Stimulated activated naive CD4-positive, alpha-beta T cell (primary cell): ENCODE measurements at places on chromosomes 11 and 22.

- DNase-seq = no peak
These were observed 8.8 kb upstream of the PDGFB start for GRCh38 chr22:39253435-39254070.

- no peak for DNase-seq
These were observed 333.6 kb upstream of the NCAM1 start for GRCh38 chr11:112627588-112628045.

- no peak for DNase-seq
These were observed 132.9 kb downstream of the RASSF10 start for GRCh38 chr11:13141731-13142709.

DNA sequence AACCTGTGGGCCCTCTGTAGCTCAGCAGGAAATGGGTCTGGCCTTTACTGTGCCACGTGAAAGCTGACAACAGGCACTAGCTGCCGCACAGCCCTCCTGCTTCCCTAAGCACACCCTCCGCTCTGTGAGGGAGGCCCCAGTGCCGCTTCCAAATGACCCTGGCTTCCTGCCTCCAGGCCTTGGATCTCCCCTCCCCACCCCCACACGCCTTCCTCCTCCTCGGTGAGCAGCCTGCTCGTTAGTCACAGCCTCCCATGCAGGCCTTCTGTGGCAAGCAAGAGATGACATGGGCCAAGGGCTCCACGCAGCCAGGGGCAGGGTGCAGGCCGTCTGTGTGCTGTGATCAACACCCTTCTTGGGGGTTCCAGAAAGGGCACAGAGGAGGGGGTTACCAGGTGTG, 15.3 kb upstream of the RASL10A start:
- no peak for DNase-seq

DNA sequence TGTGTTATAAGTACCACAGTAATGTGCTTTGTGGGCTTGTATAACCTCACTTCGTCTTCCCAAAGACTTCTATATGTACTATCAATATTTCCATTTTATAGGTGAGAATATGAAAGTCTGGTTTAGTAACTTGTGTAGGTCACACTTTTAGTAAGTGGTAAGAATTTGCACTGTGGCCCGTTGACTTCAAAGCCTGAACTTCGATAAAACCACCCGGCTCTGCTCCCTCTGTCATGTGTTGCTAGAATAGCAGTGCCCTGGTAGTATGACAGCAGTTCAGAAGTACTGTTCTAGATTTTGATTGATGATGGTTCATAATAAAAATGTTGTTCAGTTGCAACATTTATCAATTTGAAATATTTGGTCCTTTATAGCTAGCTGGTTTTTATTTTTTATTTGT, 110.2 kb upstream of the SORL1-AS1 start:
- DNase-seq = no peak

GRCh38 chr11:108568195-108568858, 25.2 kb downstream of the EXPH5 start:
- no peak for DNase-seq

GRCh38 chr22:24333301-24333700, 62.7 kb downstream of the SPECC1L start:
- DNase-seq = no peak

GRCh38 chr11:117959438-117960149, 26.6 kb upstream of the IL10RA start:
- no peak for DNase-seq

DNA sequence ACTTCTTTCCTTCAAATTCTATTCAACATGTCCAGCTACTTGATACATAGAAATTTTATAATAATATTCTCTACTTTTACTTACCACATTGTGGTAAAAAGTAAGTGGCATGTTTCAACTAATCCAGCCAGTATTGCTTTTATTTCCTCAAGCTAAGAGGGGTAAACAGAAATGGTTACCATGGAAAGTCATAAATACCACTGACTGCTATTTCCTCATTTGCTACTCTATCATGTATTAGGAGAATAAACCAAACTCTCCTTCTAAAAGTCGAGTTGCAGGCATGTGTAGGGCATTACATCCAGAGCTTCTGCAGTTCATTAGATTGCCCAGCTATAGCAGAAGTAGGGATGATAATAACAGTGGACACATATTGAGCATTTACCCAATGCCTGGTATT, 208.4 kb downstream of the MAML2 start:
- no peak for DNase-seq

- no peak for DNase-seq
These were observed 244.3 kb upstream of the SORL1-AS1 start for GRCh38 chr11:121696931-121697670.

GRCh38 chr11:83689144-83689780, 403.1 kb upstream of the CCDC90B start:
- DNase-seq = no peak

- DNase-seq = no peak
These were observed 30.4 kb downstream of the POU2F3 start for GRCh38 chr11:120270386-120270785.

- no peak for DNase-seq
These were observed at the start of gene UBQLNL for GRCh38 chr11:5516599-5516998. UBQLNL (minus strand) TSS chr11:5516699; CDS start chr11:5516441, 258 bp downstream.

DNA sequence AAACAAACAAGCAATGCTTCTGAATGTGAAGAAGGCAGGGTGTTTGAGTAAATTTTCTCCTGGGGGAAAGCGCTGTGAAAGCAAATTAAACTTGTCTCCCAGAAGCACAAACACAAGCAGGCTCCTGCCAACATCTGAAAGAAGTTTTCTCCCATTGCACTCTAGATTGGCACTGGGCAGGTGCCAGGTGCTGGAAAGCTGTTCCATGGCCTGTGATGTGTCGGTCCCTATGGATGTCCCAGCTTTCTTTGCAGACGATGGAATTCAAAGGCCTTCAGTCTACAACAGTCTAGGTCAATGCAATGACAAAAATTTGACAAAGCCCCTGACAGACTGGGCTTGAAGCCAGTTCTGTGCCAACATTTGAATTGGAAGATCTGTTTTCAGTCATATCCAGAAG, 246.1 kb upstream of the NARS2 start:
- DNase-seq = no peak
